Esophagus mucosa (tissue), 1 donor: ENCODE measurements at places on chromosomes 1 and 21.

DNA sequence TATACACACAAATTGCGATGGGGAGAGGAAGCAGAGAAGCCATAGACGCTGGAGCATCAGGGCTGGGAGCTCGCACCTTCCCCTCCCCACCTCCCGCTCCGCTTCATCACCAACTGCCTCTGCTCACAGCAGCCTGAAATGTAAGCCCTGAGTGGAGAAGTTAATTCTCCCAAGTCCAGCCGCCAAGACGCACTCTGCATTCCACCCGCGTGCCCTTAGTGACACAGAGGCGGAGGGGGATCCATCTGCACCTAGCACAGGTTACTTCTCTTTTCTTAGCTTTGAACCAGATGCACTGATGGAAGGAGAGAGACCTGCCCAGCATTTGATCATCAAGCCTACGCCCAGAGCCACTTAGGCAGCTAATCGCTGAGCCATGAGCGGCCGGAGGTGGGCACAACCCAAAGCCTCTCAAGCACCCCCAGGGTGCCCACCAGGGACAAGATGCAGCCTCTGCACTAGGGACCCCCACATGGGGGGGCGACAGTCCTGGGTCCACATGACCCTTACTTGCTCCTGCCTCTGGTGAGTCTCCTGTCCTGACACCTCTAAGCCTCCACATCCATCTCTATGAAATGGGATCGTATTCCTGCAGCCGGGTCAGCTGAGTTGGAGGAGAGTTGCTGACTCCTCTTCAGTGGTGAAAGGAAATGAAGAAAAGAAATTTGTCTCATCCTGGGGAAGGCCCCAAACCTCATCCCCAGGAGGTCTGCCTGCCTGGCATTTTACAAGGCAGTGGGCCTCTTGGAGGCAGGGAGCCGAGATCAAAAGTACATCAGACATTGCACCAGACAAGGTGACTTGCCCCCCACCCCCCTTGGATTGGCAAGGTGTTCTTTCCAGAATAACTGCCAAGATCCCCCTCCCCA is 316.2 kb downstream of the MATN1 start:
- no peak for ATAC-seq

DNA sequence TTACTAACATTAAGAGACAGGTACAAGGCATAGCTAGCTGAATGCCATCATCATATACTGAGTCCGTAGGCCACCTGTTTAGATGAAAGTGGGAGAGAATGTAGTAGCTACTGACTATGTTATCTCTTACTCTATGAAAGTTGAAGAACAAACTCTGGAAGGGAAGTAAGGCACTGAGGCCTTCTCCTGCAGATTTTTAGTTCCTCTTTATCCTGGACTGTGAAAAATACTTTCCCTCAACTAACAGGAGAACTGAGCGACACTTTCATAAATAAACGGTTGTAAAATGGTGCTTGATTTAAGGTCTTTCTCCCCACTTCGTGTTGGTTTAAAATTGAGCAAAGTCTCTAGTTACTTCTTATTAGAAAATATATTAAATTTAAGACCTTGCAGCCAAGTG is 101.9 kb downstream of the FNBP1L start:
- ATAC-seq: no peak

DNA sequence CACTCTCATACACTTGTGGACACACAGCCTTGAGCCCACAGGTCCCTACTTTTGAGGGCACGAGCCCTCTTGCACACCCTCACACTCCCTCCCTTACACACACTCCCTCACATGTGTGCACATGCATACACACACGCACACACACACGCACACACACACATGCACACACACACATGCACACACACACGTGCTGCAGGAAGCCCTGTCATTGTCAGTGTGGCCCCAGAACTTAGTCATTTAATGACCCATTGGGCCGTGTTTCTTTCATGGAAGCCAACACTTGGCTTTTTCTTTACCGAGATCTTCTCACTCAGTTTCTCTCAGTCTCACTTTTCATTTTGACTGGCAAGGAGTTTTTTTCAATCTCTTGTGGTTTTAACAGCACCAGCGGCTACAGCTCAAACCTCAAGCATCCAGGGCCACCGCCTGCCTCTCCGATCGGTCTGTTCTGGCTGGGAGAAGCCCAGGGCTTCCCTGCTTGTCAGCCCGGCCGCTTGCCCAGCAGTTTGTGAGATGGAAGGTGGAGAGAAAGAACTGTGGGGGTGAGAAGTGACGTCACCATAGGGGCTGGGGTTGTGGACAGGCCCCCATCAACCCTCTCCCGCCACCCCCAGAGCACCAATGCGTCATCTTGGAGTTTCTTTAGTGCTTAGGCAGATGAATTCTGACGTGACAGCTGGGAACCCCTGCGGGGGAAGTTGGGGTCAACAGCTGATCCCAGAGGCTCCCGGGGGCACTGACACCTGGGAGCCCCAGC is 15.8 kb upstream of the TNFRSF8 start:
- peak; percentile 10 for ATAC-seq

- no peak for ATAC-seq
These were observed 3.7 kb downstream of the VANGL2 start for GRCh38 chr1:160404094-160404493.

- no peak for ATAC-seq
These were observed 1.2 kb downstream of the TNFRSF18 start for GRCh38 chr1:1204998-1205768.

DNA sequence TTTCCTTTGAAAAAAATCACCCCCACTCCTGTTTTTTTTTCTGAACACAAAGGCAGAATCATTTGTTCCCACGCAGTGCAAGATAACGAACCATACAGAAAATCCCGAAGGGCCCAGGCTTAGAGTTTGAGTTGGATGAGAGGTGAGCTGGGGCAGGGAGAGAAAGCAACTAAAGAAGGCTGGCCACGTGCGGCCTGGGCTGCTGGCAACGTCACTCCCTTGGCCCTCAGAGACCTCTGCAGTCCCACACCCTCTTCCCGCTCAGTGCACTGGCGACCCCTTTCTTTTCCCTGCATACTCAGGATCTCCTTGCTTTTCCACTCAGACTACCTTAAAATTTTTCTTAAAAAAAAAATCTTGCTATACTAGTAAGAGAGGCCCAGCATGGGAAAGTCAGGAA is 28.2 kb upstream of the CRNN start:
- ATAC-seq: no peak

DNA sequence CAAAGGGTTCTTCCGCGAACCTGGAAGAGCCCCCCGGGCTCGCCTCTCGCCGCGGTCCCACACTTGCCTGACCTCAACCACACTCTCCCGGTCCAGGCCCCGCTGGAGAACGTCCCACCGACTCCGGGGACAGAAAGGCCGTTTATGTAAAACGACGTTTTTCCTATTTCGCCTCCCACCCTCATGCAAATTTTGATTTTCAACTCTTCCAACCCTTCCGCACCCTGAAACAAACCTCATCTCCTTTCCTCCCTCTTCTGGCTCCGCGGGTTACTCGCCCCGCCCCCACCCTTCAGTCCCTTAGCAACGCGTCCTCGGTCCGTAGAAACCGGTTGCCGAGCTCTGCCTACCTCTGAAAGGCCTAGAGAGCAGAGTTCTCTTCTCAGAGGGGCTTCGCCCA is at the start of gene C1orf141:
Gene C1orf141, minus strand, starts transcription at position 276 of the 400 bp plus-strand sequence. CDS start 7,730 bp downstream, outside the sequence.
- no peak for ATAC-seq

- peak; percentile 40 for ATAC-seq
These were observed 782 bp downstream of the CSDE1 start for GRCh38 chr1:114756949-114757454.
